ENCODE measurements at places on chromosomes 13 and 19. TPM values are rescaled to one million over a fixed set of nuclear protein-coding genes. Genes with fewer than 3 reads are reported as not detected.
A peak's percentile ranks its signal among the peaks of the same experiment; 100 is the strongest.

SELENOV gene
- total RNA-seq, result not detected

LILRB1 gene
- not detected for total RNA-seq

- no peaks in the 10 kb centered on the region for H3K4me1 ChIP-seq
- peak; percentile 37 for DNase-seq
- no peaks in the 10 kb centered on the region for H3K27me3 ChIP-seq
These were observed 179.2 kb downstream of the SHISA2 start for GRCh38 chr13:25872481-25873241.

DNA sequence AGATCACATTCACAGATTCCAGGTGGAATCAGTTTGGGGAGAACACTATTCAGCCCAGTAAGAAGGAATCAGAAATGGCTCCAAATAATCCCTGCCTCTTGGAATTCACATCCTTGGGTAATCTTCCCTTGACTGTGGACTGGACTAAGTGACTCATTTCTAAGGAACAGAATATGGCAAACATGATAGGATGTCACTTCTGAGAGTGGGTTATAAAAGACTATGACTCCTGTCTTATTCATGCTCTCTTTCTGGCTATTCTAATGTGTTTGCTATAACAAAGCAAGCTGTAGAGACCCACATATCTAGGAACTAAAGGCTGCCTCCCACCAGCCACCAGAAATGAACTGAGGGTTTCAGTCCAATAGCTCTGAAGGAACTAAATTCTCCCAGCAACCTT is 37.8 kb downstream of the MBD3L2B start:
- no peaks in the 10 kb centered on the region for H3K36me3 ChIP-seq
- DNase-seq, result no peak
- H3K4me1 ChIP-seq, result no peaks in the 10 kb centered on the region
- no peak overlapping the region for H3K27ac ChIP-seq

- peaks cover 3% of the 10 kb centered on the region for H3K27me3 ChIP-seq
- no peaks in the 10 kb centered on the region for H3K36me3 ChIP-seq
- no peak overlapping the region for H3K4me3 ChIP-seq
- H3K4me1 ChIP-seq, result peaks cover 9% of the 10 kb centered on the region
These were observed 8.6 kb downstream of the CRLF1 start for GRCh38 chr19:18597809-18598660.

DNA sequence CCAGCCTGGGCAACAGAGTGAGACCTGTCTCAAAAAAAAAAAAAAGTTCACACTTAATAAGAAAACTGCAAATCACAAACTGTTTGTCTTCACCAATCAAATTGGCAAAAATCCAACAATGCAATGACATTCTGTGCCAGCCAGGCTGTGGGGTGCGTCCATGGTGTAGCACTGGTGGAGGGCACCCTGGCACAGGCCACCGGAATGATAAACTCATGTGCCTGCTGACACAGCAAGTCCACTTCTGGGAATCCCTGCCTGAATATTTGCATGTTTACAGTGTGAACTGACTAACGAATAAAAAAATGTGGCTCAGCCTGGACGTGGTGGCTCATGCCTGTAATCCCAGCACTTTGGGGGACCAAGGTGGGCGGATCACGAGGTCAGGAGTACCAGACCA is 1.6 kb upstream of the LRRC25 start:
- no peak overlapping the region for H3K4me3 ChIP-seq
- peaks cover 2% of the 10 kb centered on the region for H3K27me3 ChIP-seq
- peak; percentile 70 for DNase-seq
- no peaks in the 10 kb centered on the region for H3K36me3 ChIP-seq

DNA sequence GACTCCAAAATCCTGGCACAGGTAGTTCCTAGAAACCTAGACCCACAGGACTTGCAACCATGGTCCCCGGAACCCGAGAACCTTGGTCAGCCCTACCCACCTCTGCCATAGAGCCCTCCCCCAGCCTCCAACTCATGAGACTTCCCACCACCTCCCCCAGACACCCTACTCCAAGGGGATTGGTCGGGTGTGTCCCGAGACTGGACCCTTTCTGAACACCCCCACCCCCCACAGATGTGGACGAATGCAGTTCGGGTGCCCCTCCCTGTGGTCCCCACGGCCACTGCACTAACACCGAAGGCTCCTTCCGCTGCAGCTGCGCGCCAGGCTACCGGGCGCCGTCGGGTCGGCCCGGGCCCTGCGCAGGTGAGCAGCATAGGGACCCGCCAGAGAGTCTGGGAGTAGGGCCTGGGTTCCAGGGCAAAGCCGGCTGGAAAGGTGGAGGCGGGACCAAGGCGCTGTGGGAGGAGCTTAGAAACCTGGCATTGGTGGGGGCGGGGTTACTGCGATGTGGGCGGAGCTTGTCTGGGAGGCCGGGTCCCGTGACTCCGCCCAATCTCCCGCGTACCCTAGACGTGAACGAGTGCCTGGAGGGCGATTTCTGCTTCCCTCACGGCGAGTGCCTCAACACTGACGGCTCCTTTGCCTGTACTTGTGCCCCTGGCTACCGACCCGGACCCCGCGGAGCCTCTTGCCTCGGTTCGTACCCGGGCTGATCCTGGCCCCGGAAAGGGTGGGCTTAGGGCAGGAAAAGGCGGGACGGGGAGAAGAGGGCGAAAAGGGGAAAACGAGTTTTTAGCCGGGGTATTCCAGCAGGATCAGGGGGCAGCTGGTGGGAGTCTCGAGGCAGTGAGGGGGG is 11.9 kb downstream of the LTBP4 start:
- peak overlapping the region; percentile 66 for H3K4me3 ChIP-seq
- peaks cover 41% of the 10 kb centered on the region for H3K4me1 ChIP-seq
- no peaks in the 10 kb centered on the region for H3K36me3 ChIP-seq
- DNase-seq, result no peak
- peak overlapping the region; percentile 90 for H3K27ac ChIP-seq

DNA sequence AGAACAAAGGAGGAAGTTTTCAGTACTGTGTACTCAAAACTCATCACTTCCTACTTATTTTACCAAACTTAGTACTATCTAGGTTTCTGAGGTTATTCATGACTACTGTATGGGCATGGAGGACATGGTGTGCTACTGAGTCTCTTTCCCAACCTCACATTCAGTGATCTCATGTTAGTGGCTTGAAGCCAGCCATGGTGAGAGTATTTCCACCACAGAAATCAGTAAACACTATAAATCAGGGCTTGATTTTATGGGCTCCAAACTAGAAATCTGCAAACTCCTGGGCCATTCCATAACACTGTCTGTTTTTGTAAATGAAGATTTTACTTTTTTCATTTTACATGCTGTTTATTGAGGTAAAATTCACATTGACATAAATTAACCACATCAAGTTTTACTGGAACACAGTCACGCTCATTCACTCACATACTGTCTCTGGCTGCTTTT is 19.7 kb downstream of the MED26 start:
- no peak overlapping the region for H3K4me3 ChIP-seq
- H3K27me3 ChIP-seq, result no peaks in the 10 kb centered on the region
- no peaks in the 10 kb centered on the region for H3K36me3 ChIP-seq
- H3K4me1 ChIP-seq, result peaks cover 6% of the 10 kb centered on the region
- peak; percentile 73 for DNase-seq

Measured in astrocyte (in vitro differentiated cells and primary cell).